ENCODE measurements at places on chromosomes 12 and 14.

- DNase-seq: peak; percentile 9
Measured at GRCh38 chr12:27333403-27334009, 870 bp downstream of the BMAL2 start.

GRCh38 chr14:89702876-89703200 lies 251.7 kb downstream of the EFCAB11 start:
- DNase-seq: no peak

- DNase-seq: no peak
Measured at GRCh38 chr12:106150555-106150954, 11.8 kb upstream of the NUAK1 start.

DNA sequence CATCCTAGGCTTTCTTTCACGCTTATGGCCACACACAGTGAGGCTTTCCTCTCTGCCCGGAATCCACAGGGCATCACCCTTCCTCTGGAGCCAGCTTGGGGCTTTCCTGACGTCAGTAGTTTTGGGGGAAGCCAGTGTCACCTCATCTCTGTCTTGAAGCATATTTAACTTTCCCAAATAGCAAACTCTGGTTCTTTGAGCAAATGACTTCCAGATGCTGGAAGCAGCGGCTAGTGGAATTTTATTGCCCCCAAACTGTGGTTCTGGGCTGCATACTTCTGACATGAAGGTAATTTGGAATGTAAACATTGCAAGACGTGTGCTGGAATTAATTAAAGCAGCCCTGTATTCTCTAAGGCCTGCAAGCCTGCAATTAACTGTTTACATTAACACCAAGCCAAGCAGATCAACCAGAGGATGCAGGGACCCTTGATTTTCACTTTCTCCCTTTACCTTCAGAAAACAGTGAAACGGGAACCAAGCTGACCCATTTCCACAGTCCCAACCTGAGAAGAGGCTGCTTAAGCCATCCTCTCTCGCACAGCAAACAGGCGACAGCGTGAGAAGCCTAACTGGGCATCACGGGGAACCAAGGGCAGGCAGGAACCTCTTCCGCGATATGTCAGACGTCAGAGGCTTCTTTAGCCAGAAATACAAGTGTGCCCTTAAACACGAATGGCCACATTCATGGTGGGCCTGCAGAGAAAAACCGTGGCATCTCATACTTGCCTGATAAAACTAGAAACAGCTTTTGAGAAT lies 258.4 kb downstream of the CACNA1C start:
- no peak for DNase-seq

GRCh38 chr14:25622763-25623162 lies 572.8 kb upstream of the STXBP6 start:
- no peak for DNase-seq

GRCh38 chr12:26608706-26609105 lies 224.3 kb downstream of the ITPR2 start:
- no peak for DNase-seq
